ENCODE measurements at places on chromosomes 7 and 10.

DNA sequence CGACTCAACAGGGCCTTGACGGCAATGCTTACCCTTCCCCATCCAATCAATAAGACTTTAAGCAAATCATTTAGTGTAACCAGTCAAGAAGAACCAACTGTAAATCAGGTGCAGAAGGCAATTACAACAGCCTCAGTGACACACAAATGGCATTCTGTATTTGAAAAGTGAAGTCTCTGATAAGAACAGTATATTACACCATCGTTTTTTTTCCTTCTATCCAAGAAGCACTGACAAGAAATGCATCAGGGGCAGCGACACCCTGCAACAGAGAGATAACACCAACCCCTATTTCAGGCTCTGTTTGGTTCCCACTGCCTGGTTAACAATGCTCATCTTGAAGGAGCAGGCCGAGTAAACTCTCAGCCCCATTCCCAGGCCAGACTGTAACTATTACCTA, 204.0 kb upstream of the AOAH start:
- no peak overlapping the region for H3K4me3 ChIP-seq
- peaks cover 19% of the 10 kb centered on the region for H3K27me3 ChIP-seq
- no peaks in the 10 kb centered on the region for H3K36me3 ChIP-seq
- H3K27ac ChIP-seq: no peak overlapping the region

GRCh38 chr10:64086083-64086767, 565.0 kb downstream of the REEP3 start:
- H3K4me1 ChIP-seq: no peaks in the 10 kb centered on the region
- H3K27ac ChIP-seq: no peak overlapping the region
- no peaks in the 10 kb centered on the region for H3K27me3 ChIP-seq
- no peaks in the 10 kb centered on the region for H3K36me3 ChIP-seq

DNA sequence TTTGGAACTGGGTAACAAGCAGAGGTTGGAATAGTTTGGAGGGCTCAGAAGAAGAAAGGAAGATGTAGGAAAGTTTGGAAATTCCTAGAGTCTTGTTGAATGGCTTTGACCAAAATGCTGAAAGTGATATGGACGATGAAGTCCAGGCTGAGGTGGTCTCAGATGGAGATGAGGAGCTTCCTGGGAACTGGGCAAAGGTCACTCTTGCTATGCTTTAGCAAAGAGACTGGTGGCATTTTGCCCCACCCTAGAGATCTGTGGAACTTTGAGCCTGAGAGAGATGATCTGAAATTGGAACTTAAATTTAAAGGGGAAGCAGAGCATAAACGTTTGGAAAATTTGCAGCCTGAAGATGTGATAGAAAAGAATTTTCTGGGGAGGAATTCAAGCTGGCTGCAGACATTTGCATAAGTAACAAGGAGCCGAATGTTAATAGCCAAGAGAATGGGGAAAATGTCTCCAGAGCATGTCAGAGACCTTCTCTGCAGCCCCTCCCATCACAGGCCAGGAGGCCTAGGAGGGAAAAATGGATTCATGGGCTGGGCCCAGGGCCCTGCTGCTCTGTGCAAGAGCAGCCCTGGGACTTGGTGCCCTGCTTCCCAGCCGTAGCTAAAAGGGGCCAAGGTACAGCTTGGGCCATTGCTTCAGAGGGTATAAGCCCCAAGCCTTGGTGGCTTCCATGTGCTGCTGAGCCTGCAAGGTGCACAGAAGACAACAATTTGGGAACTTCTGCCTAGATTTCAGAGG, 3.6 kb downstream of the PDSS1 start:
- H3K4me1 ChIP-seq: peaks cover 8% of the 10 kb centered on the region
- H3K36me3 ChIP-seq: no peaks in the 10 kb centered on the region
- H3K27me3 ChIP-seq: no peaks in the 10 kb centered on the region

- H3K27me3 ChIP-seq: no peaks in the 10 kb centered on the region
- no peak overlapping the region for H3K4me3 ChIP-seq
- H3K27ac ChIP-seq: no peak overlapping the region
- no peaks in the 10 kb centered on the region for H3K36me3 ChIP-seq
These were observed 15.3 kb upstream of the ASB4 start for GRCh38 chr7:95470452-95470851.

DNA sequence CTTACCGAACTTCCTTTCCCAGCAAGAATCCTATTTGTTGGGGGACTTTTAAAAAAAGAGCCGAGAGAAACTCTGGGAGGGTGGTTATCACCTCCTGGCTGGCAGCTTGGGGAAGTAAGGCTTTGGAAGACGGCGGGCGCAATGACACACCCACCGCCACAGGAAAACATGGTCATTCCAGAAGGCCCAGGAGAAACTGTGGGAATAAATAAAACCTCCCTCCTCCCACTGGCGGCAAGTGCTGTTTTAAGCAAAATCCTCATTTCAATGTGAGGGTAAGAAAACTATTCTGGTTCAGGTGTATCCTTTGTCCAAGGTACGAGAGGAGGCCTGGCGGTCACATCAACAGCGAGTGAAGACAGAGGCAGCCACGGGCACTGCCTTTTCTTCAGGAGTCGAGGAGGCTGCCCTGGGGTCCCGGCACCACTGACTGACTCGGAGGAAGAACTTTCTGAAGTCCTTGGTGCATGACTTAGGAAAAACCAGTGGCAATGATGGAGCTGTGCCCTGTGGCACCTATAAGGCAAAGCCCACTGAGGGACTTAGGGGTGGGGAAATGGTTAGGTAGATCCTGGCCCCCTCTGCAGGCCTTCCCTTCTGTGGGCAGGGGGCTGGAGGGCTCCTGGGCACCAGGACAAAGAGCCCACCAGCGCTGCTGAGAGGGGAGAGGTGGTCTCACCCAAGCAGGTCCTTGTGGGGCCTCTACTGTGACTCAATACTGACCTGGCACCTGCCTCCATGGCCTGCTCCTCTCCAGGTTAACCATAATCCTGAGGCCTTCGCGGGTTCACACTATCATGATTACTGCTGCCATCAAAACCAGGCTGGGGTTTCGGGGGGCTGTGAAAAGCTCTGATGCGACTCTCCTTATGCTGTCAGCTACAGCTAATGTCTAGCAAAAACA, 21.4 kb downstream of the DNAJB12 start:
- H3K27ac ChIP-seq: peak overlapping the region; percentile 95
- DNase-seq: no peak
- H3K4me1 ChIP-seq: peaks cover 54% of the 10 kb centered on the region
- H3K27me3 ChIP-seq: no peaks in the 10 kb centered on the region
- H3K36me3 ChIP-seq: peaks cover 4% of the 10 kb centered on the region
- H3K4me3 ChIP-seq: no peak overlapping the region

- no peaks in the 10 kb centered on the region for H3K4me1 ChIP-seq
- H3K27ac ChIP-seq: no peak overlapping the region
- DNase-seq: no peak
- no peaks in the 10 kb centered on the region for H3K36me3 ChIP-seq
- H3K27me3 ChIP-seq: no peaks in the 10 kb centered on the region
- H3K4me3 ChIP-seq: no peak overlapping the region
These were observed 25.9 kb downstream of the ABRAXAS2 start for GRCh38 chr10:124827474-124827873.
